ENCODE measurements at places on chromosomes 16 and 17.

DNA sequence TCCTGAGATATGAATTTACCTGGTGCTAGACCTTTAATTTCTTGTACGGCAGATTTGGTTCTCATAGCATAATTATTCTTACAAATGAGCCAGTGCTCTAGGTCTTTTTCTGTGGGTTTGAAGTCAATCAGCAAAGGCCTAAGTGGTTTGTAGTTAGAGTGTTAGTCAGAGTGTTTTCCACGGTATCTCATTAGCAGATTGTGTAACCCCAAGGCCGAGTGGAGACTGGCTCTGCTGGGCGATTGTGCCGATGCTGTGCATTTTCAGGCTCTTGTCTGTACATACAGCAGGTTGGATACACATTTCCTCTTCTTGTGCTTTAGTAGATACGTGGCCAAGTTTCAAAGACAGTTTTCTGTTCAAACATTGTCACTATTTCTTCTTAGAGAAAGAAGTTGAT is 78.6 kb upstream of the CA10 start:
- DNase-seq: no peak

- DNase-seq: no peak
Measured at GRCh38 chr16:67204076-67204475, 5.1 kb downstream of the ELMO3 start.

- no peak for DNase-seq
Measured at GRCh38 chr17:68468334-68468733, 11.0 kb upstream of the WIPI1 start.

- DNase-seq: no peak
Measured at GRCh38 chr17:30222721-30223175, 12.7 kb downstream of the SLC6A4 start.
